ENCODE measurements at places on chromosomes 2 and 18.
A peak's percentile ranks its signal among the peaks of the same experiment; 100 is the strongest.

GRCh38 chr2:128134573-128134972, 43.6 kb downstream of the UGGT1 start:
- DNase-seq = no peak

GRCh38 chr2:240232961-240233884, 92.8 kb upstream of the OTOS start:
- DNase-seq = peak; percentile 74

- DNase-seq = no peak
These were observed 42.6 kb downstream of the SESTD1 start for GRCh38 chr2:179222076-179222475.

GRCh38 chr2:21291426-21291825, 167.7 kb downstream of the TDRD15 start:
- DNase-seq = no peak

DNA sequence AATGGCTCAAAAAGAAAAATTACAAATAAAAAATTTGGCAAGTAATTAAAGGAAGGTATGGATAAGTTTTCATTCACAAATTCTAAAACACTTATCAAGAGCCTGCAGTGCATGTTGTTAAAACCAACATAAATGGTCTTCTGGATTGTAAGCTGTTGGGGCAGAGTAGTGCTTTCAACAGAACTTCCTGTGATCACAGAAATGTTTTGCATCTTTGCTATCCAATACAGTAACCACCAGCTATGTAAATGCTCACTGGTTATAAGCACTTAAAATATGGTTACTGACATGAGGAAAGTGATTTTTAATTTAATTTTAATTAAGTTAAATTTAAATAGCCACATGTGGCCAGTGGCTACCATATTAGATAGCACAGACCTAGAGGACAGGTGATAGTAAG, 133.1 kb downstream of the NBAS start:
- no peak for DNase-seq

GRCh38 chr2:110883406-110883805, 151.0 kb downstream of the ACOXL start:
- DNase-seq = no peak

DNA sequence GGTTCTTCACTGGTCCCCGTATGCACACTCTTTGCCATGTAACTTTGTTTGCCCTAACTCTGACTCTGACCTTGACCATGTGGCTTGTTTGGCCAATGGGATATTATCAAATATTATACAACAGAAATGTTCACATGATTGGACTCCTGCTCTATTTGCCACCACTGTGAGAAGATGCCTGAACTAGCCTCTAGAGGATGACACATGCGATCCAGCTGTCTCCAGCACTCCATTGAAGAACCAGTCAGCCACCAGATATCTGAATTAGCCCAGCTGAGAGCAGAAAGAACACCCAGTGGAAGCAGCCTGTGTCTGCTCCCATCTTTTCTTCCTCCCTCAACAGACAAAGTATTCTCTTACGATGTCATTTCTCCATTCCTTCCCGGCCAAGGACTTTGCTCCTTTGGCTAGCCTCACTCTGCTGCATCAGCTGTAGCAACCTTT, 412.1 kb downstream of the IRS1 start:
- DNase-seq = no peak

DNA sequence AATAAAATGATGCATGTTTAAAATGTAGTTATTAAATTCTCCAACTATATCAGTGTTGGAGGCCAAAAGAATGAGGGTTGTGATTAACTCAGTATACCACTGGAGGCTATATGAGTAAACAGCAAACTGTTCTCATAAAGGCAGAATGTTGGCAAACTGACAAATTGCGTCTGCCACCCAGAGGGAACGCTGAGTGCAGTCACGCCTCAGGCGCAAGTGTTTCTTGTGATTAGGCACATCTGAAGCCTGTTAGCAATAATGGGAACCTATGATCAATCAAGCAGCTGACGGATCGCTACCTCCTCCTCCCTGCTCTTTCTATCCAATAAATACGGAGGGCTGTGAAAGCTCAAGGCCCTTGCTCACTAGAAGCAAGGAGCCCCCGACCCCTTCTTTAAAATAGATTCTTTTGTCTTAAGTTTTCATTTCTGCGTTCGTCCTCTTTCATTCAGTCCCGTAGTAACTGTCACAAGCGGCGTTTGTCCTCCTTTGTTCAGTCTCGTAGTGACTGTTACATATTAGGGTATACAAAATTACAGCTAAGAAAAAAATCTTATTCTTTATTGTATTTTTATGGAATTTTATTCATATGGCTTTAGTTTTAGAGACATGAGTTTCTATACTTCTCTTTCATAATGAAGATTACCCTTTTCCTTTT, 16.3 kb upstream of the RMND5A start:
- DNase-seq = no peak

DNA sequence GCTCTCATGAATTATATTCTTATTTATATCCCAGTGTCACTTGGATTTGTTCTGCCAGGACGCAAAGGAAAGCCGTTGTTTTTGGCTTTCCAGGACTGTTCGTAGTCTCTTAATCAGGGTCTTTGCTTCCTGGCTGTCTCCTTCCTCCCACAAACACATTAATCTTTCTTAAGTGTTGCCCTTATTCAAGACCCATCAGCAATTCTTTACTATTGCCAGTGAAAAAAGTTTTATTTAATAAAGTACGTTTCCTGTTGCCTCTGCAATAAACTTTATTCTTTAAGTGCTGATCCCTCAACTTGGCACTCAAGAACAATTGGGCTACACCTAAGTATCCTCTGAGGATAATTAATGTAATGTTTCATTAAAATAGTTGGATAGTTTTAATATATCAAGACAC, 68.3 kb upstream of the CYP20A1 start:
- no peak for DNase-seq

DNA sequence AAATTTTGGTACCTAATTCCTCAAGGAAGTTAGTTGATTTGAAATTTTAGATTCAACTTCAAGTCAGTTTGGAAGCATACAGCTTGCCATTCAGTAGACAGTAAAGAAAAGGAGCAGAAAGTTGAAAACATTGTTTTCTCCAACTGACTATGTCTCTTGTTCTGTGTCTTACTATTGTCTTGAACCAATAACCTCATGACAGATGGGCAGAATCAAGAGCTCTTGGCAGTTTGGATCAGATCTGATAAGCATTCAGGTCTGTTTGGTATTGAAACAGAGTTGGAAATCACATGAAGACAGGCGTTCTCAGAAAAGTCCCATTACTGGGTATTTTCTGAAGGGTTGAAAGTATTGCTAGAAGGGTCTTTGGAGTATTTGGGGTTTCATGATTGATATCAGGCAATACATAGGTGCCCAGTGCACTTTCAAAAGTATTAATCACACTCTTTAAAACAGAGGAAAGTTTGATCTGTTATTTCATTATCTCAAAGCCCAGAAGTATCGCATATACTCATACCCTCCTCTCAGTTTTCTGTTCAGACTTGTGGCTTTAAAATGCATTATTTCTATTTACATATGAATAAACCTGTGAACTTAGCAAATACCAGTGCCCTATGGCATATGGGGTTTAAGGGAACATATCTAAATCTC, 428.4 kb upstream of the ZEB2 start:
- DNase-seq = no peak

GRCh38 chr2:232434091-232434490, 21.9 kb upstream of the ALPI start:
- no peak for DNase-seq

GRCh38 chr18:408367-408766, 92.1 kb downstream of the COLEC12 start:
- no peak for DNase-seq

GRCh38 chr2:157627594-157628476, 829 bp downstream of the ACVR1C start:
- DNase-seq = peak; percentile 31

GRCh38 chr18:57088883-57089282, 58.0 kb upstream of the BOD1L2 start:
- no peak for DNase-seq

- DNase-seq = no peak
These were observed 7.9 kb downstream of the AGPS start for GRCh38 chr2:177400337-177400923.

- no peak for DNase-seq
These were observed 640 bp downstream of the SLC39A6 start for GRCh38 chr18:36128530-36128870.

GRCh38 chr2:28327581-28327955, 65.1 kb upstream of the FOSL2 start:
- no peak for DNase-seq

DNA sequence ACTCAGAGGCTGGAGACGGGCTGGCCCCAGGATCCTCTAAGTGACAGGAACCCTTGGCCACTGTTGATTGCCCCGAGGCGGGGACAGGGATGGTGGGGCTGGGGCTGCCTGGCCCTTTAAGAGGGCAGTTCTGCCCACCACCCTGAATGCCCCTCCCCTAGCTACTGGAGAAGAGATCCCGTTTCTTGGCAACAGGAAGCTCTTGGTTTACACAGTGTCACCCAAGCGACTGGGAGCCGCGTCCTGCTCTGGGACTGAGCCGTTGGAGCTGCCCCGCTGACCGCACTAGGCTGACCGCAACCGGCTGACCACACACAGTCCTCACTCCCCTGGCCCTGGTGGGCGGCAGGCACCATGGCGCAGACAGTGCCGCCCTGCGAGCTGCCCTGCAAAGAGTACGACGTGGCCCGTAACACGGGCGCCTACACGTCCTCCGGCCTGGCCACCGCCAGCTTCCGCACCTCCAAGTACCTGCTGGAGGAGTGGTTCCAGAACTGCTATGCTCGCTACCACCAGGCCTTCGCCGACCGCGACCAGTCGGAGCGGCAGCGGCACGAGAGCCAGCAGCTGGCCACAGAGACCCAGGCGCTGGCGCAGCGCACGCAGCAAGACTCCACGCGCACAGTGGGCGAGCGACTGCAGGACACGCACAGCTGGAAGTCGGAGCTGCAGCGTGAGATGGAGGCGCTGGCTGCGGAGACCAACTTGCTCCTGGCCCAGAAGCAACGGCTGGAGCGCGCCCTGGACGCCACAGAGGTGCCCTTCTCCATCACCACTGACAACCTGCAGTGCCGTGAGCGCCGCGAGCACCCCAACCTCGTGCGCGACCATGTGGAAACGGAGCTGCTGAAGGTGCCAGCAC, at the start of gene TEKT4:
Gene TEKT4 (plus strand): TSS at position 205 of the 862 bp plus-strand sequence. CDS start 150 bp downstream, at position 355.
- no peak for DNase-seq

- DNase-seq = no peak
These were observed 254.0 kb downstream of the CALCRL start for GRCh38 chr2:187194049-187194448.

DNA sequence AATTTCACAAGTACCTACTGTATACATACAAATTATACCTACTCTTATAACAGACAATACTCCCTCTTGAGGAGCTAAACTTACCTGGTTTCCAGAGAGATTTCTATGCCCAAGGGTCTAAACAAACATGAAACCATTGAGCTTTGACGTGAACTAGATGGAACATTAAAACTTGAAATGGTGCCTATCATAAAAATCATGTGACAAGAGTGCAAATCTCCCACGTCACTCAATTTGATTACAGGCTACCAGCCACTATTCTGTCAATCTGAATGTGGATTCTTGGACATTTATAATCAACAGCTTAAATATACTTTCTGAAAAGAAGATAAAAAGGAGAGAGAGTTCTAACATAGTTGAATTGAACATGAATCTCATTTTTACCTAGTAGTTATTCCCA, 297.1 kb upstream of the SESTD1 start:
- no peak for DNase-seq

DNA sequence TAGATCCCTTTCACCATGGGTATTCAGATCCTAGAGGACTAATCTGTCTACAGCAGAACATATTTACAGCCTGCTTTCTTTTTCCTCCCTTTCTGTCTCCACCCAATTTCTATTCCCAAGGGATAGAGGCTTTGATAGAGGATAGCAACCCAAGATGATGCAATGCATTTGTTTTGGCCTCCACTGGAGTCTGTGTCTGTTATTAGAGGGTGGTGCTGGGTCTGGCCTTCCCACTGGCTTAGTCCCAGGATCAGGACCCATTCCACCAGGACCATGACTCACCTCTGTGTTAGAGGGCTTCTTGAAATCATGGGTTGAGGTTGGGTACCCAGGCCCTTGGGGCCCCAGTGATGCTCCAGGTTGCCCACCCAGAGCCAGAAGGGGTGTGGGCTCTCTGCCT, 239.7 kb upstream of the TNP1 start:
- DNase-seq = no peak

- DNase-seq = no peak
These were observed 293.9 kb upstream of the DCC start for GRCh38 chr18:52045946-52046675.

- no peak for DNase-seq
These were observed 76.8 kb upstream of the MSTN start for GRCh38 chr2:190139371-190139770.

GRCh38 chr2:189374481-189374880, 66.8 kb upstream of the WDR75 start:
- DNase-seq = no peak

DNA sequence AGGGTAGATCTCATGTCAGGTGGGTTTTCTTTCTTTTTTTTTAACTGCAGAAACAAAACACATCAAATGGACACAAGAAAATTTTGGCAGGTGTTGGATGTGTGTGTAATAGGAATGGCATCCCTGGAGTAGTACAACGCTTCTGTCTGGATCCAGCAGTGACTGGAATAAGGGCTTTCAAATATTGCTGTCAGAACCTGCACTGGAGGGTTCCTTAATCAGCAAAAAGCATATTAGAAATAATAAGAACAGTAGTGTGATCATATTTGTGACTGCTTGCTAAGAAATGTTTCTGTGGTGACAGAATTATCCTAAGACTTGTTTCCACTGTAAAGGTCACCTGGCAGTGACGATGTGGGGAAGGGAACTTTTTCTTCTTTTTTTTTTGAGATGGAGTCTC, 30.8 kb downstream of the CREG2 start:
- no peak for DNase-seq

DNA sequence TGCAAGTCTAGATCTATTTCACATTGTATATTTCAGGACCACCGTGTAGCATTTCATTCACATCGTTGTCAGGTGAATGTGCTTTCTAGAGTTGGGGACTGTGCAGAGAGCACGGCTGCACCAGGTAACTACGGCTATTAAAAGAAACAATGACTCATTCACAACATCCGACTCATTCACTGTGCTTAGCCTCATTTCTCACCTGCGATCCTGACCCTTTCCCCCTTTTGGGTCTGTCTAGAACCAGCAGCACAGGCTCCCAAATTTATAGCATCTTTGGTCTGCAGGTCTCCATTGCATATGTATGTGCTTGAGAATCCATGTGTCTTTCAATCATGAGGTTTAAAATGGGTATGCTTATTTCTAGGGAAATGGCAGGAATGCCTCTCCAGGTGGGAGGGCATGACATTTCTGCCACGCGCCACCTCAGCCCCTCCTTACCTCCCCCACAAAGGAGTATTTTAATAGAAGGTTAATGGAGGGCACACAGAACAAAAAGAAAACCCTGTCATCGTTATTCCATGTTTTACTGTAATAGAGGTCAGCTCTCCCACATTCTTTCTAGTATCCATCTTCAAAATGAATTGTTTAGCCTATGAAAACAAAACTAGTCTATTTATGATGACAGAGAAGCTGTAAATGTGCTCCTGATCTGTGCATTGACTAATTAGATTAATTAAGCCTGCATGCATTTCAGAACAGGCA, 246.7 kb upstream of the EPHA4 start:
- no peak for DNase-seq

Measured in activated CD4-positive, alpha-beta T cell treated with anti-CD3 and anti-CD28 coated beads, Interleukin-2, Interleukin-6, amounts not matched to agents 100 ng/mL and 50 ng/mL, durations not matched to agents 16 hours and 8 hours (primary cell).